Astrocyte (in vitro differentiated cells and primary cell): ENCODE measurements at places on chromosomes 11 and 22. TPM values are rescaled to one million over a fixed set of nuclear protein-coding genes. Genes with fewer than 3 reads are reported as not detected.
A peak's percentile ranks its signal among the peaks of the same experiment; 100 is the strongest.

DNA sequence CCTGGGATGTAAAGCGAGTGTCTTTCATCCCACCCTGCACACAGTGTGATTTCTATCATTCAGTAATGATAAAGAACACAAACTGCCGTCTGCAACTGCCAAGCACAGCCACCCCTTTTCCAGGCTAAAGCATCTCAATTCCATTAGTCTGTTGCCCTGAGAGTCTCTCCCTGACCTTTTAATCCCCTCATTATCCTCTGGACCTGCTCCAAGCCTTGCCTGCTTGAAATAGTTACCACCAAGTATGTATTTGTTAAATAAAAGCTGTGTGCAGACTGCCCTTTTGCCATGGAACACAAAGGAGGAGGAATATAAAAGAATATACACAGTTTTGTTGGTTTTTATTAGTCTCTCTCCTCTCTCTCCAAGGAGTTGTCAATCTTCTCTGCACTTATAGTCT is 13.0 kb downstream of the GRAP2 start:
- no peaks in the 10 kb centered on the region for H3K4me1 ChIP-seq
- DNase-seq: no peak
- H3K4me3 ChIP-seq: no peak overlapping the region
- no peak overlapping the region for H3K27ac ChIP-seq

- no peak overlapping the region for H3K27ac ChIP-seq
- H3K27me3 ChIP-seq: no peaks in the 10 kb centered on the region
- no peaks in the 10 kb centered on the region for H3K4me1 ChIP-seq
- no peak overlapping the region for H3K4me3 ChIP-seq
- no peaks in the 10 kb centered on the region for H3K36me3 ChIP-seq
Measured at GRCh38 chr11:28910926-28911325, 802.7 kb downstream of the METTL15 start.

DNA sequence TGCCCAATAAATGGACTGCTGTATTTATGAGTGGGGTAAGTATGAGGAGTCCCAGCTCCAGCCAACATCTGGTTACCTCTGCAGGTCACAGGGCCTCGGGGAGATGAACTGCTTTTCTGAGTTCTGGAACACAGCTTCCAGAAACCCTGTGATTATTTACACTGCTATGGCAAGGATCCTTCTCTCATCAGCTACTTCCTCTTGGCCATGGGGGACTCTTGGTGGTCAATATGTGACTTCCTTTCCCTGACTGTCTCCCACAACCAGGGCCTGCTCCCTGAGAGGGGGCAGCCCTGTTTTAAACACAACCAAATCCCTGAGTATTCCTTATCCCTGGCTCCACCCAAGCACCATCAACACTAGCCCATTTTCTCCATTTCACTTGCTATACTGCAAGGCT is 10.0 kb downstream of the RHOG start:
- no peak overlapping the region for H3K4me3 ChIP-seq
- peaks cover 5% of the 10 kb centered on the region for H3K4me1 ChIP-seq
- no peaks in the 10 kb centered on the region for H3K27me3 ChIP-seq
- no peak overlapping the region for H3K27ac ChIP-seq
- DNase-seq: no peak

DNA sequence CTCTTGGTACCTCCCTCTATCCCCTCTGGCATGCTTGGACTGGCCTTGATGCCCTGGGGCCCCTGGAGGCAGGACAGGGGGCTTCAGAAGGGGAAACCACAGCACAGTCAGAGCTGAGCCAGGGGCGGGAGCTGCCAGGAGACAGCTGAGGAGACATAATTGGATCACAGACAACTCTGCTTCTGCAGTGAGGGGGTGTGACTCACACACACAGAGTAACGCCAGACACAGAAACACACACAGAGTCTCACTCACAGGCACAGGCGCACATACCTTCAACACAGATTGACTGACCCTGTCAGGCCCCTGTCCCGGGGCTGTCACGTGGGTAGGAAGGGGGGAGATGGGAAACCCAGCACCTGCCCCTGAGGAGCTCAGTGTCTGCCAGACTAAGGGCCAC is 20.6 kb downstream of the STARD10 start:
- peak; percentile 90 for DNase-seq
- peak overlapping the region; percentile 77 for H3K27ac ChIP-seq
- H3K4me3 ChIP-seq: no peak overlapping the region

DNA sequence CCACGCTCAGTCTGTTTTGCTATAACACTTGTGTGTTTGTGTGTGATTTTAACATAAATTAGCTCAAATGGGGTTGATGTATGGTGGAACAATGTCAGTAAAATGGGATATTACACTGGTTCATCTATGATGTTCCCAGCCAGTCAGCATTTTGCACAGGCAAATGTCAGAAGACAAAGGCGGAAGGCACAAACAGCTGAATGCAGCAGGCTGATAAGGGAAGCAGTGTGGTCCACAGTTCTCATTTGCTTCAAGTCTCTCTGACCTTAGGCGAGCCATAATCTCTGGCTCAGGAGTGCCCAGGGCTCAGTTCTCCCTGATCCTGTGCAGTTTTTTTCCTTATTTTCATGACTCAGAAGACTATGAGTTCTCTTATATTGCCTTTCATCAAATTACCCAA is 102.7 kb downstream of the FAR1 start:
- H3K4me1 ChIP-seq: no peaks in the 10 kb centered on the region
- DNase-seq: no peak
- H3K36me3 ChIP-seq: no peaks in the 10 kb centered on the region
- no peak overlapping the region for H3K27ac ChIP-seq
- peaks cover 7% of the 10 kb centered on the region for H3K27me3 ChIP-seq

DNA sequence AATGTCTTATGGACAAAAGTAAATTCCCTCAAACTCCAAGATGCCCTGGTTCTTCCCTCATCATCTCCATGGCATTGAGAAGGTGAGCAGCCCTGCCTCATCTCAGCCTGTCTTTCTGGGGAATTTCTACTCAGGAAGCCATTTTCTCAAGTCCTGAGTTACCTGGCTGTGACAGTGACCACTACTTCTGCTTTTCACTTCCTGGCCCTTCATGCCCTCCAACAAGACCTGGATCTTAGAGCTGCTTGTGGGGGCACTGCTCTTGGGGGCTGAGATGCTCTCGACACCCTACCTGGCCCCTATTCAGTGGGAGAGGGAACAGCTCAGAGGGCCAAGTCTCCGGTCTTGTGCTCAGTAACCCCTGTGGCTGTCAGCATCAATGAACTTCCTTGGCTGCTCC is 5.5 kb upstream of the IGSF22 start:
- no peaks in the 10 kb centered on the region for H3K4me1 ChIP-seq
- H3K36me3 ChIP-seq: no peaks in the 10 kb centered on the region
- no peak overlapping the region for H3K27ac ChIP-seq
- no peak for DNase-seq
- no peaks in the 10 kb centered on the region for H3K27me3 ChIP-seq

OR2AG2 gene
- 0.07 and 0.27 TPM in 2 replicates for total RNA-seq

MAML2 gene
- total RNA-seq: 27.1 and 27.4 TPM in 2 replicates

SCGB2A2 gene
- not detected in 2 replicates for total RNA-seq

VSIG10L2 gene
- total RNA-seq: not detected in 2 replicates
